ENCODE measurements at places on chromosomes 5 and 9.

DNA sequence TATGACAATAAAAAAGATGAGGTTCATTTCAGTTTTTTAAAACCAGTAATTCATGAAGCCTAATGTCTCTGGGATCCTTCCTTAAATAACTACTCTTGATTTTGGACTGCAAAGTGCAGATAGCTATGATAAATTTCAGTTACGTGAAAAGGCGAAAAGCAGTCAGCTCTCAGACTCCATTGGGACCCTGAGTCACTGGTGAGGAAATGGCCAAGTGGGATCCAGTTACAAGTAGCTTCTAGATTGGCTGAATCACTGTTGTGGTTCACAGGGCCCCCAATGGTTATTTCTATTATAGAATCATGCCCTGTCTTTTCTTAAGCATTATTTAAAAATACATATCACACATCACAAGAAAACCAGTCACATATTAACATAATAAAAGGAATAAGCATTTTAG lies 31.1 kb upstream of the PPP3R2 start:
- DNase-seq = peak; percentile 6

DNA sequence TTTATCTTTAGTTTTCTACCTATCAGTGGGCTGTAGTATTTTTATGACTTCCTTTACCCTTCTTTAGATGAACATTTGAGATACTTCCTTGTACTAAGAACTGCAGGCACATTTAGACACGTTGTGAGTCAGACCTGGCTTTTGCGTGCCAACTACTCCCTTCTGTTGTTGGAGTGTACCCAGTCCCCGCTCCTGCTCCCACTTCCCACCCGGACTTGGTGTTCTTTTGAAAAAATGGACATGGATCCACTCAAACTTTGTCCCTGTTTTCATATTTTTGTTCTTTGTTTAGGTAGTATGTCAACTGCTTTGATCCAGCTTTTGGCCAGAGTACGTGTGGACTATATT lies 60.7 kb downstream of the PARP8 start:
- peak; percentile 61 for DNase-seq

DNA sequence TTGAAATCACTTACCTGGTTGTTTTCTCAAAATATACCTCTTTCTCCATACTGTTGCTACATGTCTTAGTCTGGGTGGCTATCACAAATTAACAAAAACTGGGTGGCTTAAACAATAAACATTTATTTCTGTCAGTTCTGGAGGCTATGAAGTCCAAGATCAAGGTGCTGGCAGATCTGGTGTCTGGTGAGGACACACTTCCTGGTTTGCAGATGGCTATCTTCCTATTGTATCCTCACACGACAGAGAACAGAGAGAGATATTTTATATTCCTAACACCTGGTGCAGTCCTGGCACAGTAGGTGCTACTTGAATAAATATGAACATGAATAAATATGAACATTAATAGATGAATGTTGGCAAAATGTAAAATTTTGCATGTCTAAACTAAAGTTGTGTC lies 164.3 kb upstream of the ACOT12 start:
- no peak for DNase-seq

DNA sequence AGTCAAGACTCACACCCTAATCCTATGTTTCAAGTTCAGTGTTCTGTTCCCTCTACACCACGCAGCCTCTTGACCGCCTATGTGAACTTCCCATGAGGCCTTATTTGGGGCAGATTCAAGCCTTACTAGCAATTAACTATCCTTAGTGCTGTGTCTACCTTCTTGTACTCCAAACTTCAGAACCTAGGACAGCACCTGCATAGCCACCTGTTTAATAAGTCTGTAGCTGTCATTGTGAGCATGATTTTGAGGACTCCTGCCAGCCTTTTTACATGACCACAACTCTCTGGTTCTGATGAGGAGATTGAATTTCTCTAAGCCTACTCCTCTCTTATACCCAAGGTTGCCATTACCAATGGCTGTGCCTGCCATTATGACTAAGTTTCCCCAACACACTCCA lies 50.8 kb upstream of the PCSK1 start:
- DNase-seq = peak; percentile 2

DNA sequence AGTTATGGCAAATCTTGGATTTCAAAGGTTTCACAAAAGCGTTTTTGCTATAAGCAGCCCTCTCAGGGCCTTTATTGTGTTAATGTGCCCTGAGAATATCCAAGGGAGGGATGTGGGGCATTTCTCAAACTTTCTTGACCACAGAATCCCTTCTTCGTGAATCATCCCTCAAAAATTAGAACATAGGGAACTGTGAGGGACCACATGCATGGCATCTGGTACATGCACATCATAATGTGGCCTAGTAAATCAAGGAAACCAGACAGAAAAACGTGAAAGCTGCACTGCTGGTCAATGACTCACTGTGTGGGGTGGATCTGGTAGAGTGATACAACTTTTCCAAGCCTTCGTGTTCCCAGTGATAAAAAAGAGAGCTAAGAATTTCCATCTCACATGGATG lies 22.4 kb downstream of the DDX31 start:
- no peak for DNase-seq

DNA sequence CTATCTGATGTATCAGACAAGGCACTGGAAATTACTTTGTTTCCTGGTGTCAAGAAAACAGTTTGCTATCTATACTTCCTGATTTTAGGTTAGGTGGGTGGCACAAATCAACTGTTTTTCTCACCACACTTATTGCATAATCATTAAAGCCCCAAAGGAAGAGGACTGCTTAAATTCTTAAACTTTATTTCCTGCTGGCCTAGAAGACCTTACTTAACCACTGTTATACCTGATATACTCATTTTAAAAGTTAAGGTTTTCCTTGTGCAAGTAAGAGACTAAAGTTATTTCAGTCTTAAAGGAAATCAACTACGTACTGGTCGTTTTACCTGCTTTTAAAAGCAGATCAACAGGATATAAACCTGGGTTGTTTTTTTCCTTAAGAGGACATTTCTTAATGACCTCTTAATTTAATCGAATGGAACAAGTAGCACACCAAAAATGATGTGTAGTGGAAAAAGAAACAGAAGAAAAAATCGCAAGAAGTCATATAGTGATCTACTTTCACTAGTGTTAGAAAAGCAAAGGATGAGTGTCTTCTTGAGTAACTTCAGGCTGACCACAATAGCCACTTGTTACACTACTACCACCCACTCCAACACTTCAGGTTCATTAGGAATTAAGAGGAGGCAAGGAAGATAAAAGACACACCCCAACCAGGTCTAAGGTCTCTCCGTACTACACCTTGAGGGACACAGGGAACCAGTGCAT lies 974 bp downstream of the CLINT1 start:
- no peak for DNase-seq

DNA sequence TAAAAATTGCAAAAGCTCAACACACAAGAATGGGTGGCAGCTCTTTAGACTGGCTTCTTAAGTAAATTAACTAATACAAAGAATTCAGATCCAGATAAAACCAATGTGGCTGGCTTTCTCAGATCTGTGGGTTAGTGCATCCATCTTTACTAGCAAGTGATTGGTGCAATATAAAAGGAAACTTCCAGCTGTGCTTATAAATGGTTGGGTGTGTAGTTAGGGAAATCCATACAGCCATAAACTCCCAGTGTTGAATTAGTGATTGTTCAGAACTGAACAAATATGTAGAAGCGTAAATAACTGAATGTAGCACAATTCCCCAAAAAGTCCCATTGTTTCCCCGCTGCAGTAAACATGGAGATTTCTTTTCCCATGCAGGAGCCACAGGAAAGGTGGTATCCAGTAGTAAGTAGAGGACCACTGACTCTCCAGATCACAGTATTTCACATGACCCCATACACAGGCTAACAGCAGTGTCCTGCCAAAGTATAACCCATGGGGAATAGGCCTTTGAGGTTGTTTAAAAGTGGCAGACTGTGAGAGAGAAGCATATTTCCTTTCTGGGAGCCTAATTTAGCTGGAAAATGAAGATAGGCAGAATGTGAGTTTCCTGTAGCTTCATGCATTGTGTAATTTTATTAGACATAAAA lies 173.1 kb upstream of the SLC12A2 start:
- no peak for DNase-seq

DNA sequence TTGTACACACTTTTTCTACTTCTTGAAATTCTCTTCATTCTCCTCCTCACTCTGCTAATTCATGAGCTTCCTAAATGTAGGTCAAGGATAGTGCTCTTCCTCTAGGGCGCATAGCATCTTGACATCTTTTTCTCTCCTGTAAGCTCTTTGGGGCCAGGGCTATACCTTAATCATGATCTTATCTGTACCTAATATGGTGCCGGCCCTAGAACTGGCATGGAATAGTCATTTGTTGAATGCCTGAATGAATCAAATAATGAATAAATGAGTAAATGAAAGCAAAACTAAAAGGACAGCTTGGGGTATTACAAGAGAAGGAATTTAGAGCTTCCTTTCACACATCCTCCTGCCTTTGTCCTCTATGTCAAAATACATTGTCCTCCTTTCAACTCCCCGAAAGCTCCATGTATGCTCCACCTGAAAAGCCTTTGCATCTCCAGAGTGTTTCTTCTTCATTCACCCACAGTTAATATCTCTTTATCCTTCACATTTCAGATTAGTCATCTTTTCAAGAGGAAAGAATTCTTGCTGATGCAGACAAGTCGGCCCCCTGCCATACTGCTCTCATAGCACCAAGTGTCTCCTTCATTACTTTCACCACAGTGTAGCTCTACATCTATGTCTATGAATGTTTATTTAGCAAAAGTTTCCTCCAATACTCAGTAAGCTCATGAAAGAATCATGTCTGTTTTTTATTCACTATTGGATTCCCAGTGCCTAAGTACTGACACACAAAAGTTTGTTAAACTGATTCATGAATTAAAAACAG lies 16.4 kb upstream of the PPP2R2B start:
- DNase-seq = peak; percentile 75

GRCh38 chr5:55572020-55572419 lies 37.3 kb upstream of the PLPP1 start:
- no peak for DNase-seq

GRCh38 chr9:96566498-96567202 lies 53.0 kb downstream of the CDC14B start:
- DNase-seq = peak; percentile 64

DNA sequence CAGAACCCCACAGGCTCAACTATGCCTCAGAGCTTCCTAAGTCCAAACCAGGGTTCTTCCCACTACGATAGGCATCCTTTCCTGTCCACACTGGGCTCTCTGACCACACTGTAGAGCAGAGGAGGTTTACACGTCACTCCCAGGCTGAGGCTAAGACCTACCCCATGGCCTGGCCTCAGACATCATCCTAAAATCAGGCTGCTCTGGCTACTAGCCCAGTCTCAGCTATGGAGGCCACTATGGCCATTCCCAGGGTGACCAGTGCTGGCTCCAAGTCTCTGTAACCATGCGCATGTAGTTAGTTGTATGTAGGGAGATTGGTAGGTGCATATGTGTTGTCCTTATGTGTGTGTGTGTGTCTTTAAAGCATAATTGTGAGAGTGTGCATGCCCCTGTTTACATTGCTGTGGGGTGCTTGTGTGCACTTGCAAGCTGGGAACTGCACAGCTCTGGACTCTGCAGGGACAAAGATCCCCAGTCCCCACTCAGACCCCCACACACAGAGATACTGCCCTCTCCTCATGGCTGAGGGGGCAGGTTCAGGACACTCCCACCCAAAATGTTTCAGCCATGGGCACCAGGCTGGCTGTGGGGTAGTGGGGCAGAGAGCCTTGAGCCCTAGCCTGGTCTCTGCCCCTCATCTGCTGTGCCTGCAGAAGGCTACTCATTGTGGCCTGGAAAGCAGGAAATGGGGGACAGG lies 12.3 kb downstream of the PDLIM4 start:
- DNase-seq = no peak

DNA sequence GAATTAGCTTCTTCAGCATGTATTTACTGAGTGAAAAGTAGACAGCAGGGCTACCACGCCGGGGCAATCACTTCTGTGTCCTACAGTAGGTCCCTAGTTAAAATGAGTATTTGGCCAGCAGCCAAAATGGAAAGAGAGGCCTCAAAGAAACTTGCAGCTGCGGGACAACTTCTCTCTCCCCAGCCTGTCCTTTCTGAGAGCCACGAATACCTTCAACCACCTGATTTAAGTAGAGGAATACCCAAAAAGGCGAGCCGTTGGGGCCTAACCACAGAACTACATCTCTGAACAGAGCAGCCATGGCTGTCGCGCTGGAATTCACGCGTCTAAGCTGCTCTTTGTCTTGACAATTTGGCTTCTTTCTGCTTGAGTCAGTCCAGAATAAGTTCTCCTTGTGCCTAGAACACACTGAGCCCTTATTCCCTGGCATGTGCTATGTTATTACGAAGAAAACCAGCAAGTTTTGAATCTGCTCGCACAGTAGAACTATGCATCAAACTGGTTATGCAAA lies 43.8 kb upstream of the GOLPH3 start:
- DNase-seq = no peak

DNA sequence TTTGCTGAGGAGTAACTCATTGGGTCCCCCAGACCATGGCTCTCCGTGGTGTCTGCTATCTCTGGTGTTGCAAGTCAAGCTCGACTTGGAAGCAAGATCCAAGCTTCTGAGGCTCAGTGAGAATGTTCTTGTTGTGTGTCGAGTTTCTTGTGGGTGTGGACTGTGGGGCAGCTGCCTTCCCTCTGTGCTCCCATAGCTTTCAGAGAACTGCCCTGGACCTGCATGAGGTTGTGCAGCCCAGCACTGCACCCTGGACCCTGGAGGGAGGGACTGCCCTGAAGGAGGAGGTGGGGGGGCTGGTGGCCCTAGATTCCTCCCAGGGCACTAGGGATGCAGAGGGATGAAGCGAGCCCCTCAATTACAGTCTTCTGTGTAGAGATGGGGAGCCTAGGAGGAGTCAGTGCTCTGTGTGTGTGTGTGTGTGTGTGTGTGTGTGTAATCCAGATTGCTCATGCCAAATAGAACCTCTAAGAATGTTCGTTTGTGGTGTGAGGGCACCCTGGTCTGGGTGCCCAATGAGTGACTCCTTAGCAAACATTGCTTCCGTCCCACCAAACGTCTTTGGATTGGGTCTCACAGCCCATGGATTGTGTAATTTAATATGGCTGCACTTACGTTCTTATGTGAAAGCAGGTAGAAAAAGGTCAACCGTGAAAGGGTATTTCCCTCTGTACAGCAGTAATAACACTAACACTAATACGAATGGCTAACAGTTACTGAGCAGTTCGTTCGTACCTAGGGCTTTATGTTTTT lies 143.3 kb upstream of the LMX1B start:
- no peak for DNase-seq

GRCh38 chr5:125970631-125971307 lies 452.4 kb upstream of the GRAMD2B start:
- DNase-seq = no peak

DNA sequence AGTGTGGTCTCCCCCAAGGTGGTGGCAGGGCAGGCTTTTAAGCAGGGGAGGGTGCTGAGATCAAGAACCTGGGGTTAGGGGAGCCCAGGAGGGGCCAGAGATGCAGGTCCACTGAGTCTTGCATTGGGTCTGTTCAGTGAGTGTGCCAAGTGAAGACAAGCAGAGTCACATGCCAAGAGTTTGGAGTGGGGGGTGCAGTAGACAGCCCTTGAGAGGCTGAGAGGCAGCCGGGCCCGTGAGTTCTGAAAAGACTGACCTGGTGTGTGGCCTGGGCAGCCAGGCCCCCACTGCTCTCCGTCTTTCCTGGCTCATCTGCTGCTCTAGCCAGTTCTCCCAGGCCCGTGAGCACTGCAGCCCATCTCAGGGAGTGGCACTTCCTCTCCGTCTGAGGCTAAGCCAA lies 120.0 kb downstream of the DAB2IP start:
- DNase-seq = no peak
